ENCODE measurements at places on chromosomes 16 and 17.

GRCh38 chr16:54362591-54363206 lies 76.1 kb upstream of the IRX3 start:
- no peak for DNase-seq

DNA sequence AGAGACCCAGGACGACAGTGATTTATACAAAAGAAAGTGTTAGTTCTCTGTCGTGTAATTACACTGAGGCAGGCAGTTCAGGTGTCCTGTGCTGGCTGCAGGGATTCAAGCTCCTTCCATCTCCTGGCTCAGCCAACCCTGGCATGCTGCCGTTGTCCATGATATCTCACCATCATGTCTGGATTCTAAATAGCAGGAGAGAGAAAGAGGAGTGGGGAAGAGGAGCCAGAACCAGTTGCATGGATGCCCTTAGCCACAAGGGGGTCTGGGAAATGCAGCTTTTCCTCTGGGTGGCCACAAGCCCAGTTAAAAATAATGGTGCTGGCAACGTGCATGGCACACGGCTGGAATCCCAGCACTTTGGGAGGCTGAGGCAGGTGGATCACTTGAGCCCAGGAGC lies 9.7 kb downstream of the C16orf54 start:
- no peak for DNase-seq

DNA sequence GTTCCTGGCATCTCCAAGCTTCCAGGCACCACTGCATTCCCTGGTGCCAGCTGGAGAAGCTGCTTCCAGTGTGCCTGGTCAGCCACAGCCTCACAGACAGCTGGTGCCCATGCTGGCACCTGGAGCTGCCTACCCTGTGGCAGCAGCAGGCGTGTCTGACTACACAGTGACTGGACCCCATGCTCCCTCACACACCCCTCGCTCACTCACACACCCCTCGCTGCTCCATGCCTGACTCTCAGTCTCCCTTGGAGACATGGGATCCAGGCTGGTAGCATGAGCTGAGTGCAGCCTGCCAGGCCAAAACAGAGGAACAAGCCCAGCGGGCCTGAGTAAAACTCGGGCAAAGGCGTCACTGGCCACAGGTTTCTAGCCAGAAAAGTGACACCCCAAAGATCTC lies 59.1 kb upstream of the SMIM36 start:
- no peak for DNase-seq

DNA sequence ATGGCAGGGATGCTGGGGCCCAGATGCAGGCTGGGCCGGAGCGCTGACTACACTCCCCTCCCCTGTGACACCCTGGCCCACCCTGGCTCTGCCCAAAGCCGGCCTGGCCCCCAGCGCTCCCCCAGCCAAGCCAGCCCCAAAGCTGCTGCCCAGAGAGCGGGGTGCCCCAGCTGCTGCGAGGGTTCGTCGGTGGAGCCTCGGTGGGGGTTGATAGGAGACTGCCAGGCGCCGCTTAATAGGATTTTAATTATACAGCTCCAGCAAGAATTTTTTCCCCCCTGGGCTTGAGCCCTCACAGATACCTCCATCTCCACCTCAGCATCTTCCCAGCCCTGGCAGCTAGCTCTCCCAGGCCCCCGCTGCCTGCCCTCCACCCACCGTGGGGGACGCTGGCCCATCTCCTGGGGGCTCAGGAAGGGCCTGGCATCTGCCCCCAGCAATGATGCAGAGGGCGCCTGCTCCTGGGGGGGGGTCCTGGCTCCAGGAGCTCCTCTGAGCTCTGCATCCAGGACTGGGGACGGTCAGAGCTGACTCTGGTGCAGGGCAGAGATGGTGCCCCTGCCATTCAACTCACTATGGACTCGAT lies 36.8 kb upstream of the DLX4 start:
- no peak for DNase-seq

DNA sequence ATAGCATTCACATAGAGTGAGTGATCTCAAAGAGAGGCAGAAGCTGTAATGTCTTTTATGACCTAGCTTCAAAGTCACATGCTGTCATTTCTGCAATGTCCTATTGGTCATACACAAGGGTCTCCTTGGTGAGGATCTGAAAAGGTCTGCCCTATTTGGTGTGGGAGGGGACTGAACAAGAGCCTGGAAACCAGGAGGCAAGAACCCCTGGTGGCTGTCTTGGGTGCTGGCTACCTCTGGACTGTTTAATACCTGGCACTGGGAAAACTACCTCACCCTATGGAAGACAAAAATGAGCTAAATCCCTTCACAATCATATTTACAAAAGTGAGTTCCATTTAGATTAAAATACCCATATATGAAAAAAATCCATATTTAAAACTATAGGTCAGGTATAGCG lies 9.0 kb downstream of the KCTD13 start:
- no peak for DNase-seq

- DNase-seq = no peak
Observed at GRCh38 chr17:77996256-77996655, 37.8 kb downstream of the TNRC6C start.

DNA sequence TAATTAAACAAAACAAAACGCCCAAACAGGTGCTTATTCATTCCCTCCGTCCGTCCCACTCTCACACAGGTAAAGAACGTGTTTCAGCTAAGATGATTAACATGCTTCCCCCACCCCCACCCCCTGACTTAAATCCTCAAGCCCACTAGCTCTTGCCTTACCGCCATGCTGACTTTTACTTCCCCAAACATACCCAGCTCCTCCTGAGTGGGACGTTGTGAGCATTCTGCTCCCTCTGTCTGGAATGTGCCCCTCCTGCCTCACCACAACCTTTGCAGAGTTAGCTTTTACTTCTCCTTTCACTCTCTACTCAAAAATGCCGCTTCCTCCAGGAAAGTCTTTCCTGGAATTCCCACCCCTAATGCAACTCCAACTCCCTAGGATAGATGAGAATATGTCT lies 774.0 kb upstream of the RBFOX1 start:
- DNase-seq = no peak

DNA sequence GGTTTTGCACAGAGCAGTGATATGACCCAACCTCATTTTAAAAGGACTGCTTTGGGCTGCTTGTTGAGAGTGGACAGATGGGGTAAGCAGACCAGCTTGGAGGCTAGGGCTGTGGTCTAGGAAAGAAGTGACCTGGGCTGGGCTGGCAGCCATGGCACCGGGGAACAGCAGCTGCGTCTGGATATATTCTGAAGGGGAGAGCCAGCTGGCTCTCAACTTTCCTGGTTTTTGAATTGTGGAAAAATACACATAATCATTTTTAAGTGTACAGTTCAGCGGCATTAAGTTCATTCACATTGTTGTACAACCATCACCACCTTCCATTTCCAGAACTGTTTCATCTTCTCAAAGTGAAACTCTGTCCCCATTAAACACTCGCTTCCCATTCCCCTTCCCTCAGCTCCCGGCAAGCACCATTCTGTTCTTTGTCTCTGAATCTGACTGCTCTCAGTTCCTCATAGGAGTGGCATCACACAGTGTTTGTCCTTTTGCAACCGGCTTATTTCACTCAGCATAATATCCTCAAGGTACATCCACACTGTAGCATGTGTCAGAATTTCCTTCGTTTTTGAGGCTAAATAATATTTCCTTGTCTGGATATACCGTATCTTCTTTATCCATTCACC lies 113.2 kb downstream of the SPECC1 start:
- DNase-seq = no peak
